Activated T-cell treated with anti-CD3 and anti-CD28 coated beads, Interleukin-2, amount 50 U/mL, for 72 hours (primary cell): ENCODE measurements at places on chromosomes 7 and 10.

- no peak for DNase-seq
These were observed 73.5 kb upstream of the GLCCI1 start for GRCh38 chr7:7895004-7895650.

DNA sequence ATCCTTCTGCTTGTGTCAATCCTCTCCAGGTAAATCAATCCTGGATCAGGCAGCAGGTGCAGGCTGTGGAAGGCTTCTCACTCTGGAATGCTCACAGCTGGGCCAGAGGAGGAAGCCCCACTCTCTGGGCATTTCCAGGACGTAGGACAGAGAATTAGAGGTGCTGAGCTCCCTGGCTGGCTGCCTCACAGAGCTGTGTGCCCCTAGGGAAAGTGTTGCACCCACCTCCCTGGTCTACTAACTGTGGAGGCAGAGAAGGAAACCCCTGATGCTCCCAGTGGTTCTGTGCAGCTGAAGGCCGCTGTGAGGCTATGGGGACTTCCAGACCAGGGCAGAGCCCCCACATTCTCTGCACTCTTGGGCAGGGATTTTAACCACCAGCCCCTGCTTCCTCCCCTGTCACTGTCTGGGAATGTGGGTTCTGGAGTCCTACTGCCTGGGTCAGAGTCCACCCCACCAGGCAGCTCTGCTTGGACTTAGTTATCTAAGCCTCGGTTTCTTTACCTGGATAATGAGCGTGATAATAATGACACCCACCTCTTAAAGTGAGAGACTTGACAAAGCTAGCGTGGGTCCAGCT, 73.5 kb upstream of the EEPD1 start:
- no peak for DNase-seq

DNA sequence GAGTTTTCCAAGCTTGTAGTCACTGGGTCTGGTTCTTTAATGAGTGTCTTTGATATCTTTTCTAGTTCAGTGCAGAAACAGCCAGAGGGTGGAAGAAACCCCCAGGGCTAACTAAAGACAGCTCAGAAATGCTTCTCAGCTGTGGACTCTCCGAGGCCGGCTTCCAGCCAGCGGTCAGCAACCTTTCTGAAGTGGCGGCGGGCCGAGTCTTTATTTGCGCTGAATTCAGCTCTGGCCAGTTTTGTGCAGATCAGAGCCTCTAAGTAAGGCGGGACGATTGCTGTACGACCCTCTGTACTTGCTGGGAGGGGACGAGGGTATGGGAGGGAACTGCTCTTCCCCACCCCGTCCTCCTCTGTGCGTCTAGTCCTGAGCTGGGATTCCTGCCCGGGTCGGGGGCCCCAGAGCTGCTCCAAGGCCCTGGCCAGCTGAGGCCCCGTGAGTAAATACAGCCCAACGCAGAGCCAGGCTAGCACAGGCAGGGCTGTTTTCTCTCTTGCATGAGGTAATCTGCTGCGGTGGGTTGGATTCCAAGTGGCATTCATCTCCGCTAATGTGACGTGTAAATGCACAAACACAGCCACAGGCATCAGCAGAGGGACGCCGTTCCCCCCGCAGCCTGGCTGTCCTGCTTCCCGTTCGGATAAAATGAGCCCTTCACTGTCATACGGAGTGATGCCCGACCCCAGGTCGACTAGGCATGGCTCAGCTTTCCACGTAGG, 159.8 kb downstream of the PIP4K2A start:
- DNase-seq, result no peak

DNA sequence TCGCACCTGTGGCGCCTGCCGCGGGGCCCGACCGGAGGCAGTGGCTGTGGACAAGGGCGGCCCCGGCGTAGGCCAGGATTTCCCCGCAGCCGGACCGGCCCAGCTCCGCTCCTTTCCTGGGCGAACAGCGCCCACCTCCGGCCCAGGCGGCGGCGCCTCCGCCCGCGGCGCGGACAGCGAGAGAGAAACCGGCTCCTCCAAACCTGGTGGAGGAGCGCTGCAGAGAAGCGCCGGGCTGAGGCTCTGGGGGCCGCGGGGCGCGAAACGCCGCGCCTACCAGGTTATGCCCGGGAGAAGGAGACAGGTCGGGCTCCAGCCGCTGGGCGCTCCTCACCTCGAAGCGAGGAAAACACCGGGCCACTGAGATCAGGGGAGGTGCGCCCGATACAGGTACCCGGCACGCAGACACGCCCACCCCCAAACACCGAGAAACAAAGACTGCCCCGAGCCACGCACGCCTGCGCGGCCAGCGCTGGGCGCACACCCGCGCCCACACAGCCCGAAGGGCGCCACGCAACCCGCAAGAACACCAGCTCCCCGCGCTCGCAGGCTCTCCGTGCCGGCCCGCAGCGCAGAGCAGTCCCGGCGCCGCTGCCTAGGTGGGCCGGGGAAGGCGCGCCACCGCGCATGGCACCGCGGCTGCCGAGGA, 3.3 kb downstream of the GRID1 start:
- no peak for DNase-seq

DNA sequence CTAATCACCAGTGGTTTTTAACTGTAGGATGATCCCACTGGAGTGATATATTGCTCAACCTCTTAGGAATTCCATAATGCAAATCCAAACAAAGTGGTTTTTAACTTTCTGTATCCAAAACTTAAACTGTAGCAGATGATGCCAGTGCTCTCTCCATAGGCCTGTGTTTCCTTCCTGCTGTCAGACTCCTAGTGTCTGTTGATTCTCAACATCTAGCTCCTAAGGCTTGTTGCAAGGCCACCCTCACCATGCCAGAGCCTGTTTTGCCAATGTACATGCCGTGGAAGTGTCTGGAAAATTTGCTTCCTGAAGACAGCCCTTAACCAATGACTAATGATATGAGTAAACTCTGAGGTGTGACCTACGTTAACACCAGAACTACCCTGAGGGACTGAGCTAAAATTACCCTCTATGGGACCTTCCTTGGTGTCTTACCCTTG, 39.3 kb downstream of the C1GALT1 start:
- DNase-seq, result no peak

GRCh38 chr7:23242935-23243334, 3.6 kb upstream of the GPNMB start:
- DNase-seq, result no peak

- DNase-seq, result no peak
These were observed 749.2 kb upstream of the PCDH15 start for GRCh38 chr10:55550236-55550635.

GRCh38 chr10:16612115-16612980, 90.7 kb upstream of the C1QL3 start:
- DNase-seq, result peak; percentile 7

- DNase-seq, result no peak
These were observed 15.5 kb downstream of the ZNF488 start for GRCh38 chr10:47368431-47369180.
